Brain microvascular endothelial cell (primary cell): ENCODE measurements at places on chromosomes 11 and 22.

DNA sequence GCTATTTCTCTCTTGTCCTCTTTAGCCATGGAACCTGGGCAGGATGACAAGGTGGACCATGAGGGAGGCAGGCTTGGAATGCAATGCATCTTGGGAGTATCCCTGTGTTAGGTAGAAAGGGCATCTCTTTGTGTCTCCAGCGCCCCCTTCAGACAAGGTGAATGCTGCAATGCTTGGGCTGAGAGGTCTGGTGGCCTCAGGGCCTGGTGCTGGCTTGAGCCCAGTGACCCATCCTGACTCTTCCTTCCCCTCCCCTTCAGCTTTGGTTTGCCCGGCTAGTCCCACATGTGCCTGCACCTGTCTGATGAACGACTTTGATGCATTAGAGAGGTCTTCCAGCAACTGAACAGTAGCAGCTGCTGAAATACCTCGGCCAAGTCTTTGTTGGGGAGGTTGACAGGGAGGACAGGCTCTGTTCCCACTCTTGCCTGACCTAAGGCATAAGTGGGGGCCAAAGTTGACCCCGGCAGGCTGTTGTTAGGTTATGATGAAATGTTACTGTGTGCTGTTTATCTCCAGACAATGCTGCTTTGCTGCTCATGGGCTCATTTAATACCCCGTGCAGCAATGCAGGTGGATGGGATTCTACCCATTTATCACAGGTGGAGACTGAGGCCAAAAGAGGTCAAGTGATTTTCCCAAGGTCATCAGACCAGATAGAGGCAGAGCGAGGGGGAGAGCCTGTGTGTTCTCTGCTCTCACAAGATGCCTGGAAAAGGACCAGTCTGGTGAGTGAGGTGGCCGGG, 22.5 kb downstream of the MYO18B start:
- no peak for DNase-seq

DNA sequence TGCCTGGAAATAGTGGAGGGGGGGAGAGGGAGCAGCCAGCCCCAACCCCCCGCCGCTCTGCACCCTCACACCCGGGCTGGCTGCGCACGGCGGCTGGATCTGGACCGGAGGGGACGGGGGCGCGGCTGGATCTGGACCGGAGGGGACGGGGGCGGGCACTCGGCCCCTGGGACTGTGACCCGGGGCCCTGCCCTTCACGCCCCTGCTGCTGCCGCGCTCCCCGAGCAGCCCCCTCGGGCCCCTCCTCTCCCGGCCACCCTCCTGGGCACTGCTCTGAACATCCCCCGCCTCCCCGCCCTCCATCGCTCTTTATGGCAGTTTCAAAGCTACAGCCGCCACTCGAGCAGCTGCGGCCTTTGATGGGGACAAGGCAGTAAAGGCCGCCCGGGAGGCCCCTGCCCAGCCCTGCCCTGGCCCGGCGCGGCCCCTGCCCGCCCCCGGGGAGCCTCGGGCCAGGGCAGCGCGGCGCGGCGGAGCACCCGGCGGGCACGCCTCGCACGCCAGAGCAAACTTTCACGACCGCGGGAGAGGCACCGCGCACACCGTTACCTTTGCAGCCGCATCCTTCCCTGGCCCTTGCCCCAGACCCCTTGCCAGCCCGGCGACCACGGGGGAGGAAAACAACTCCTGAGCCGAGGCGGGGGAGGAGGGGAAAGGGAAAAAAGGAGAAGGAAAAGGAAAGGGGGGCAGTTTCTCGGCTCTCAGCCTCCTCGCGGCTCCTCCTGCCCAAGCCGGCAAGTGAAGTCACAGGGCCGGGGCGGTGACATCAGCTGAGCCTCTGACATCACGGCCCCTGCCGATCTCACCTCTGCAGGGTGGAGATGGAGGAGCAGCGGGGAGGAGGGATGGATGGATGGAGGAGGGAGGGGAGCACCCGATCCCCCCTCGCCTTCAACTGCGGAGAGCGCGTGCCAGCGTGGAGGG, 13.1 kb upstream of the TCF20 start:
- no peak for DNase-seq

DNA sequence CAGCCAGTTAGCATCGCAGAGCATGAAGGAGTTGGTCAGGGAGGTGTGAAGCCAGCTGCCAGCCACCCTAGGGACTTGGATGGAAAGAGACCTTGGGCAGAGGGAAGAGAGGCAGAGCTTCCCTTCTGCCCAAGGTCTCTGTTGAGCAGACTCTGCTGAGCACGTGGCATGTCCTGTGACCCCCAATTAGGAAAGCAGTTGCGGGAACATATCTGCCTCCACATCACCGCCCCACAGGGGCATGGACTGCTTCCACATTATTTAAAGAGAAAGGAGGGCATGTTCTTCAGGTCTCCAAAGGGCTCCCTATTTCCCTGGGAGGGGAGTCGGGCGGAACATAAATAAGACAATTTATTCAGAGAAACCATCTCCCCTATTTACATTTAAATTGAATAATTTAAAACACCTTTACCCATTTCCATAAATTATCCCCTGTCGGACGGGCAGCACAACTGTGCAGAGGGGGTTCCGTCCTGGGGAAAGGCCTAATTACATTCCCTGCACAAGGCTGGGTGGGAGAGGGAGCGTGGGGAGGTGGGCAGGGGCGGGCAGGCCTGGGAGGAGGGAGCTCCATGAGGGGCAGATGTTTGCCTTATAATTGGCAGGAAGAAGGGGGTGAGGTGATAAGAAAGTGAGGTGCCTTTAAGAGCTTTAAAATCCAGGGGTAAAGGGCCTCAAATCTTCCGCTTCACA, 88.8 kb upstream of the THY1 start:
- no peak for DNase-seq

GRCh38 chr11:82047200-82047599, 686.5 kb downstream of the FAM181B start:
- no peak for DNase-seq

GRCh38 chr11:62665075-62665598, at the start of the genes C11orf98 and CSKMT:
C11orf98 (minus strand) TSS chr11:62665210; CDS start chr11:62665169, 41 bp downstream.
CSKMT (plus strand) TSS chr11:62665312; CDS start chr11:62665880, 568 bp downstream.
- DNase-seq = peak; percentile 92

- no peak for DNase-seq
Measured at GRCh38 chr22:19317865-19318264, 26.3 kb upstream of the CLTCL1 start.

DNA sequence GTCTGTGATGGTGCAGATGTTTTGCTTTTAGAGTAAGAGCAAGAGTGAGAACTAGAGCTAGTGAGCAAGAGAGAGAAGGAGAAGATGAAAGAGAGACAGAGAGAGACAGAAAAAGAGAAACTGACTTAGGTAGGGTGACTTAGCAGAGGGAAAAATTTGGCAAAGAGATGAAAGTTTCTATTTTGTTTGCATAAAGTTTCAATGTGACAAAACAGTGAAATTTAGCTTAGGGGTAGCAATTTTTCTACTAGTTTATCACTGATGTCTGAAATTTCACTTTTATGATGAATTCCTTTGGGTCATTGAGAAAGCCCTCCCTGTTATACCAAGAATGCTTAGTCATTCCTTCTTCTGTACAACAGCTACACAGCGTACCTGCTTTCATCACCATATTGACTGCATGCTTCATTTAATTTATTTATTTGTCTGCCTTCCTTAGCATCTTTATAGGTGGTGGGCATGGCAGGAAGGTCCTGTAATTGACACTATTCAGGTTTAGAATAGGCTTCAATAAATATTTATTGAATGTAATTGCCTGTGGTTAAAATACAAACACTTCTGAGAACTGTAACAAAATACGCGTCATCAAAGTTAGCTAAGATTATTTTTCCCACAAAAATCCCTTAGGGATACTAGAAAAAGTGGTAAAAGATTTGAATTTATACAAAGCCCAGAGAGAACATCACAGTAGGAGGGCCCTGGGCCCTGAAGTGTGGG, 19.9 kb upstream of the CTSC start:
- DNase-seq = peak; percentile 21

DNA sequence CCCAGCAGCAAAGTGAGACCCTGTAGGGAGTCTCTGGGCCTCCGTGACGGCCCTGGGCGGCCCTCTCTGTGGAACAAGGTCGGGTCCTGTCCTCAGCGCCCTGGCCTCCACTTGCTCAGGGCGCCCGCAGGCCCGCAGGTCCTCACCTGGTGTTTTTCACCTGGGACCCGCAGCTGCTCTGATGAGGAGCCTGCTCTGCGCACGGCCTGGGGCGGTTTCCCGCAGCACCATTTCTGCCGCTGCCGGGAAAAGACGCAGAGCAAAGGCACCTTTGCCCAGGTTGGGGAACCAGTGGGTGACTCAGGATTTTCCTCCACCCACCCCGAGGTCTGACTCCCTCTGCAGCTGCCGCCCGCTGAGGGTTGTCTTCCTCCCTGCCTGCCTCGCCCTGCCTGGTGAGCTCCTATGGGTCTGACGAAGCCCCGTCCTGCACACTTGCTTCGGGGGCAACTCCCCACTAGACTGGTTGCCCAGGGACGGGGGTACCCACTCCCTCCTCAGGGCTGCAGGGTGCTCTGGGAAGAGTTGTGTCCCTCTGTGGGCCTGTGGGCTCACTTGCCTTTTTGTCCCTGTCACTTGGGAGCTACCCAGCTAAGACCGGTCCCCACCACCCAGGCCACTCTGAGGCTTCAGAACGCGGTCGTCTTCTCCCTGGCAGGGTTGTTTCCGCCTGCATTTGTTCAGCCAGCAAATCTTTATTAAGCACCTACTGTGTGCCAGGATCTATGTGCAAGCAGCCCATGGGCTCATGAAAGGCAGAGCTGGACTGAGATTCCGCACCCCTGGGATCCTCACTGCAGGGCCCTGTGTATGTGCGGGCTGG, 89.5 kb downstream of the KCNQ1 start:
- no peak for DNase-seq

DNA sequence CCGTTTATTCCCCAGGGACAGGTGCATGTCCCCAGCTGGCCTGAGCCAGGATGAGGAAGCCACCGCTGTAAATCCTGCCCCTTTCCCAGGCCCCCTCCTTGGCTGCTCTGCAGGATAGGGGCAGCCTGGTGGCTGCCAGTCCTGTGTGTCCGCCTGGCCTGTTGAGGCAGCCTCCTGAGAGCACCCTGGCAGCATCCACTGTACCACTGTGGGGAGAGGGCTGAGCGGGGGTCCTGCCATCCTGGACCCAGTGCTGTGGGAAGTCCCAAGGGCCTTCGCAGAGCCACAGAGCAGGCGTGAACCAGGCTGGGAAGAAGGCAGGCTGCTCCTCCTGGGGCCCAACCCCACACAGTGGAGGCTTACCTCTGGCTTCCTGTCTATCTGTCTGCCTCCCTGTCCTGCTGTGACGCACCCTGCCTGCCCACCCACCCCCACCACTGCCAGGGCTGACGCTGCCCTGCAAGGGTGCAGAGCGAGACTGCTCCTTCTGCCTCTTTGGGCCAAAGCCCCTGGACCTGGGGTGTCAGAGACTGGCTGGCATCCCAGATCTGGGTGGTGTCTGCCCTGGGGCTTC, 8.4 kb downstream of the KCTD17 start:
- DNase-seq = no peak

GRCh38 chr11:45411228-45411946, 125.2 kb upstream of the SYT13 start:
- peak; percentile 14 for DNase-seq

DNA sequence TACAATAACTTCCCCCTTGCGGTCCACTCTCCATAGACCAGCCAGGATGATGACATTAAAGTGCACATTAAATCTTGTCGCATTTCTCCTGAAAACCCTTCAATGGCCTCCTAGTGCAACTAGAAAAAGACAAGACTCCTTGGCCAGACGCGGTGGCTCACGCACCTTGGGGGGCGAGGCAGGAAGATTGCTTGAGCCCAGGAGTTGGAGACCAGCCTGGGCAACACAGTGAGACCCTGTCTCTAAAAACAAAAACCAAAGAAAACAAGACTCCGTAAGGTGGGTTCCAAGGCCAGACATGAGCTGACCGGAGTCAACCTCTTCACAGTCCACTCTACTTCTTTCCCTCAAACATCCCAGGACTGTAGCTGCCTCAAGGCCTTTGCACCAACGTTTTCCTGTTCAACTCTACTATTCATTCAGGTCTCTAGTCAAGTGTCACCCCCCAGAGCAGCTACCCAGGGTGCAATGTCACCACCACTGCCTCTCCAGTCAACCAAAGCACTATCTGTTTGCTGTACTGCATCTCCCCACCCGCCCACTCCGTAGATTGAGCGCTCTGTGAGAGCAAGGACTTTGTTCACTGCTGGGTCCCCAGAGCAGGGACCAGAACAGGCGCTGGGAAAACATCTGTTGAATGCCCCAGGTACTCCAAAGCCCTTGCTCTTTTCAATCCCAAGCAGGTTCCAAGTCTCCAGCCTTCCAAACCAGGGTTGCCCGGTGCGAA, 739 bp downstream of the ZMAT5 start:
- no peak for DNase-seq

DNA sequence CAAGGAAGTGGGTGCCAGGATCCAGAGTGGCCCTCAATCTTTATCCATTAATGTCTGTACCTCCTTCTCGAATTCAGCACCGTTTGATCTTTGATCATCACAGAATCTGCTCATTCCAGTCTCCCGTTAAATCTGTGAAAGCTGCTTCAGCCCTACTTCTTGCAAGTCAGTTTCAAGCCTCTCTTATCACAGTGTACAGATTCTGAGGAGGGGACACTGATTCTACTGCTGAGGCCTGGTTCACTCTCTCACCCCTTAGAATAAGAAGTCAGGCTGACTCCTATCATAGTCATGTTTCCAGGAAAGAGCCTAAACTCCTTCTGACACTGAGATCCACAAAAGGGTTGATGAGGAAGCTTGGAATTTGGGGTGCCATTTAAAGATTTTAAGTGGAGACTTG, 39.0 kb downstream of the MAML2 start:
- DNase-seq = no peak

DNA sequence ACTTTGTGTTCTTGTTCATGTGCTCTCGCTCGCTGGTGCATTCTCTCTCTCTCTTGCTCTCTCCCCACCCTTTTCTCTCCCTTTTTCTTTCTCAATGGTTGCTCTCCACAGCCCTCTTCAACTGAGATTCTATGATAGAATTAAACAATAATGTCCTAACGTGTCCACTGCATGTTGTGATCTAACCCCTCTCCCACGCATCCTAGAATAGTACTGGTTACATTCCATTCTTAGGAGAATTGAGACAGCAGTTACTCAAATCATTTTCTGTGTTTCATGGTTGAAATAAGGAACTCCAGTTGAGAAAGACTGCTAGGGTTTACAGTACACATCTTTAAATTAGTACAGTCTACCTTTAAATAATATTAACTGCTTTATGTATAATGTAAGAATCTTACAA, 318.1 kb upstream of the PITPNB start:
- peak; percentile 37 for DNase-seq

DNA sequence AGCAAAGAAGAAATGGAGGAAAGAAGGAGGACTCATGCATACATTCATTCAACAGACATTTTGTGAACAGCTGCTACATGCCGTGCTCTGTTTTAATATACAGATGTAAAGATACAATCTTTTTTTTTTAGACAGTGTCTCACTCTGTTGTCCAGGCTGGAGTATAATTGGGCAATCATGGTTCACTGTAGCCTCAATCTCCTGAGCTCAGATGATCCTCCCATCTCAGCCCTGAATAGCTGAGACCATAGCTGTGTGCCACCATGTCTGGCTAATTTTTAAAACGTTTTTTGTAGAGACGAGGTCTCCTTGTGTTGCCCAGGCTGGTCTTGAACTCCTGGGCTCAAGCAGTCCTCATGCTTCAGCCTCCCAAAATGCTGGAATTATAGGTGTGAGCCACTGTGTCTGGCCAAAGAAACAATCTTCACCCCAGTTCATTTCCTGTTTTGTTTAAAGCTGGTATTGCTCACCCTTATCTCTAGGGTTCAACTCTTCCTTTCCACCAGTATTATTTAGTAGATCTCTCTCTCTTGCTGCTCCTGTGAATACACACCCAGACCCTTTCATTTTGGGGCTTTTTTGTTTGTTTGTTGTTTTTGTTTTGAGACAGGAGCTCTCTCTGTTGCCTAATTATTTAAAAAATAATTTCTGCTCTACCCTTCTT, 69.8 kb downstream of the RNF169 start:
- no peak for DNase-seq
